ENCODE measurements at places on chromosomes 3 and 15. TPM values are rescaled to one million over a fixed set of nuclear protein-coding genes. Genes with fewer than 3 reads are reported as not detected.

- no peak overlapping the region for H3K4me3 ChIP-seq
- peak overlapping the region; percentile 52 for H3K27ac ChIP-seq
- peak; percentile 6 for DNase-seq
- peaks cover 7% of the 10 kb centered on the region for H3K4me1 ChIP-seq
- no peaks in the 10 kb centered on the region for H3K36me3 ChIP-seq
- H3K27me3 ChIP-seq: no peaks in the 10 kb centered on the region
These were observed 11.3 kb downstream of the TBC1D2B start for GRCh38 chr15:78065973-78066946.

DNA sequence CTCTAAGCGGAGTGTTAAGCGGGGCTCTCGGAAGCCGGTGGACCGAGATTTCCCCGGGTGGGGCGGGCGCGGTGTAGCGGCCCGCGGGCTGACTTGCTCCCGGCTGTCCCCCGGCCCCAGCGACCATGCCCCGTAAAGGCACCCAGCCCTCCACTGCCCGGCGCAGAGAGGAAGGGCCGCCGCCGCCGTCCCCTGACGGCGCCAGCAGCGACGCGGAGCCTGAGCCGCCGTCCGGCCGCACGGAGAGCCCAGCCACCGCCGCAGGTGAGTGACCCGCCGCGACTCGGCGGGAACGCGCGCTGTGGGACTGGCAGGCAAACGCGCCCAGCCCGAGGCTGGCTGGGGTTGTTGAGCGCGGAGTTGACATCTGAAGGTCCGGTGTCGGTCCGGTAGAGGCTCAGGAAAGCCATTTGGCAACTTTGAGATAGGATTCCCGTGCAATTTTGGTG lies 1.3 kb downstream of the SMC4 start:
- peak overlapping the region; percentile 99 for H3K4me3 ChIP-seq
- peaks cover 36% of the 10 kb centered on the region for H3K4me1 ChIP-seq
- H3K27ac ChIP-seq: peak overlapping the region; percentile 43
- H3K36me3 ChIP-seq: peaks cover 20% of the 10 kb centered on the region
- peak; percentile 32 for DNase-seq

DNA sequence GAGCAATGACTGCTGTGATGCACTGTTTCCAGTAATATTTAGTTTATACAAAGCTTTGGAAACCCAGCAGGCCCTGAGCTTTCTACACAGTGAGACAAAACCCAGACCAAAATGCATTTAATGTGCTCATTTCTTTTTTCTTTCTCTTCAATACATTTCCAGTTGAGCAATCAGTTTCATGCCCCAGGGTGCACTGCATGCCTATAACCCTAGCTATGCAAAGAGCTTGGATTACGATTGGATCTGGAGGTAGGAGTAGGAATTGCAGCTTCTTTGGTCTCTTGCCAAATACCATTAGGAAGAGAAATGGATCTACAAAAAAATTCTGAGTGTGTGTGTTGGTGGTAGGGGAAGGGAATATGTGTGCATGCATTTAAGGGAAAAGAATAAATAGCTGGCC lies 1001.4 kb downstream of the SQOR start:
- DNase-seq: no peak
- no peaks in the 10 kb centered on the region for H3K27me3 ChIP-seq
- no peaks in the 10 kb centered on the region for H3K36me3 ChIP-seq
- no peak overlapping the region for H3K4me3 ChIP-seq
- H3K27ac ChIP-seq: no peak overlapping the region

GRCh38 chr15:101391981-101392640 lies 97.1 kb upstream of the SNRPA1 start:
- no peak overlapping the region for H3K27ac ChIP-seq
- no peak overlapping the region for H3K4me3 ChIP-seq
- DNase-seq: no peak
- H3K36me3 ChIP-seq: no peaks in the 10 kb centered on the region
- peaks cover 7% of the 10 kb centered on the region for H3K4me1 ChIP-seq

DNA sequence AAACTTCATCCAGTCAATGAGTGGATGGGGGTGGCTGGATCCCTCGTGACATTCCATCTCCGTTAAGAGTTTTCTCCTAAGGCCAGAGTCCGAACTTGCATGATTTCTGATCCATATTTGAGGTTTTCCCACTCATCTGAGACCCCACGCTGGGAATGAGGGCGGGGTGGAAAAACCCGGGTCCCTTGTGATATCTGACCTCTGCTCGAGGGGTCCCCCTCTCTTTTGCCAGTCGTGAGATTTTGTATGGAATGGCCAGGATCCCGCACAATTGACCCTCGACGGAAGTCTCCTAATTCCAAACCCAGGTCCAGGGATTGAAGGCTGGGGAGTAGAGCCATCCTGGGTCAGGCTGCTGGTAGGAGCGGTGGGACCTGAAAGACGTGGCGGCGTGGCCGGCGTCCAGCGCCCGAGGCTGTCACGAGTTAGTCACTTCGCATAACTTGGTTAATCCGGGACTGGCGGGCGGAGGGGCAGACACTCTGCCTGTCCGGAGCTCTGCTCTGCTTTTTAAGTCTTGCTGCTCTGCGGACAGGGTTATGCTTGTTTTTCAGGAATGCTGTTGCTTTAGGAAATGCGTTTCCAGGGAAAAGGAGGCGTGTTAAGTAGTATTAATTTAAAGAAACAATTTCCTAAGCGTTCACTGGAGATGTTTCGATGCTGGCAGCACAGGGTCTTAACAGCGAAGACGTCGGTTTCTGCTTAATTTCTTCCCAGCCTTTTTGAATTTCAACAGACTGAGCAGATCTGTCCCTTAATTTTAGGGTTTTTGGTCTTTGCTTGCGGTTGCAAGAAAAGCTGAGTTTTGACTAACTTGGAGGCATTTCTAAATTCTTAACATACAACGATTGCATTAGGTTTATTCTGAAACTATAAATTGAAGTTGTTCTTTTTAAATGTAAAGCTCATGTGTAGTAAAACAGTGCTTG lies 69.7 kb upstream of the LRRFIP2 start:
- peaks cover 28% of the 10 kb centered on the region for H3K4me1 ChIP-seq
- H3K36me3 ChIP-seq: no peaks in the 10 kb centered on the region
- H3K4me3 ChIP-seq: peak overlapping the region; percentile 93
- H3K27me3 ChIP-seq: no peaks in the 10 kb centered on the region
- peak; percentile 67 for DNase-seq

The PGBD4 gene
- 1.1 TPM for total RNA-seq
